Mucosa of descending colon (tissue), 3 donors: ENCODE measurements at places on chromosomes 13 and 19. TPM values are rescaled to one million over a fixed set of nuclear protein-coding genes. Genes with fewer than 3 reads are reported as not detected.
A peak's percentile ranks its signal among the peaks of the same experiment; 100 is the strongest.

DNA sequence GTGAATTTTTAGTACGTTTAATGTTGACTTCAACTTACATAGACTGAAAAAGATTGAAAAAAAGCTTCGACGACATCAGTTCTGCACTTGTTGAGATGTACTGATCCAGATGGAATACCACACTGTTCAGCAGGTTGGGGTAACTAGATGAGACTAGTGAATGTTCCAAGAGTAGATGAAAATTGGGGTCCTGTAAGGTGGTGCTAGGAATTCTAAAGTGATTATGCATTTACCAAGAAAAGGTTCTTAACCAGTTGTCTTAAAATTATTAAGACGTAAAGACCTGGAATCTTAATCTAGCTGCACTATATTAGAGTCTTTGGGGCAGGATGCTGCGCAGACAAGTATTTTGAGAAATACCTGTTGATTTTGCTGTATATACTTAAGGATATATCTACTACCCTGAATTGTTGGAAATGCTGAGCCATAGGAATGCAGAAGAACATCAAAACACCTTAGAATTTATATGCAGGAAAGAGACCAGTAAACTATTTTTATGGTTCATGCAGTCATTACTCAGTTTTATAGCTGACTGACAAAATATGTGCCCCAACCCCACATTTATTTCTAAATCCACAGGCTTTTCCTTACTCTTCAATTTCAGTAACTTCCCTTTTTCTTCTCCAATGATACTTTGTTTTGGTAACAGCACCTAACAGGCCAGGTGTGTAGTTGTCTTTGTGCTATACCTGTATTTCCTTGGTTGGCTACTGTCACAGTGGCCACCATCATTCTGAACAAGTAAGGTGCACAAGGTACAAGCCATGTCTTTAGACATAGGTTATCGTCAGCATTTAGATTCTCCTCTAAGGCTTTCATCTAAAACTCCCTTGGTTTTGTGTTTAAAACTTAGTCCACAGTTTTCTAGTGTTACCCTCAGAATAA, 8.6 kb downstream of the MIR17HG start:
- DNase-seq = no peak

GRCh38 chr13:94557684-94558235, 38.2 kb downstream of the TGDS start:
- DNase-seq = no peak

DNA sequence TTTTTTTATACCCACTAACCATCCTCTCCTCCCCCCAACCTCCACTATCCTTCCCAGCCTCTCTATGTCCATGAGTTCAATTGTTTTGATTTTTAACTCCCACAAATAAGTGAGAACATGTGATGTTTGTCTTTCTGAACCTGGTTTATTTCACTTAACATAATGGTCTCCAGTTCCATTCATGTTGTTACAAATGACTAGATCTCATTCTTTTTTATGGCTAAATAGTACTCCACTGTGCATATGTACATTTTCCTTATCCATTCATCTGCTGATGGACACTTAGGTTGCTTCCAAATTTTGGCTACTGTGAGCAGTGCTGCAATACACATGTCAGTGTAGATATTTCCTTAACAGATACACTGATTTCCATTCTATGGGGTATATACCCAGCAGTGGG, 24.9 kb upstream of the ACP7 start:
- no peak for DNase-seq

GRCh38 chr19:28393574-28394336, 819.2 kb downstream of the UQCRFS1 start:
- no peak for DNase-seq

- DNase-seq = no peak
Observed at GRCh38 chr19:57812226-57812625, 2.5 kb downstream of the ZNF552 start.

- no peak for DNase-seq
Observed at GRCh38 chr13:42125046-42125445, 76.6 kb downstream of the DGKH start.

- no peak for DNase-seq
Observed at GRCh38 chr13:38866649-38867048, 124.0 kb downstream of the STOML3 start.

GRCh38 chr19:5971714-5972354, 6.1 kb downstream of the RANBP3 start:
- no peak for DNase-seq

DNA sequence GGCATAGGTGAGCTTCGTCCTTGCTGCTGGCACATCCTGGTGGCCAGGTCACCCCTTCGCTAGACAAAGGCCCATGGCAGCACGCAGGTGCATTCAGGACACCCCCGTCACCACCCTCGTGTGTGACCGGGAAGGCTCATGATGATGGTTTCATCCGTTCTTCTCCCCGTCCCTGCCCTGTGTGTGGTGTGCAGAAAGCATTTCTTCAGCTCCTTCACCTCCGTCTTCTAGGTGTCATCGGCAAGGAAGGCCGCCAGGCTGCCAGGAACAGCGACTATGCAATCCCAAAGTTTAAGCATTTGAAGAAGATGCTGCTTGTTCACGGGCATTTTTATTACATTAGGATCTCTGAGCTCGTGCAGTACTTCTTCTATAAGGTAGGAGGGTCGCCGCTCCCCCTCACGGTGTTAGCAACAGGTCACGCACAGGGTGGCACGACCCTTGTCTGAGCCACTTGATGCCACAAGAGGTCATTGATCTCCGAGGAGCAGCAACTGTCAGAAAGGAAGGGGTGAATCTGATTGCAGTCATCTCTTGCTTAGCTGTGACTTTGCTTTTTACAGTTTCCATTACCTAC, 111.0 kb upstream of the MCF2L start:
- no peak for DNase-seq

DNA sequence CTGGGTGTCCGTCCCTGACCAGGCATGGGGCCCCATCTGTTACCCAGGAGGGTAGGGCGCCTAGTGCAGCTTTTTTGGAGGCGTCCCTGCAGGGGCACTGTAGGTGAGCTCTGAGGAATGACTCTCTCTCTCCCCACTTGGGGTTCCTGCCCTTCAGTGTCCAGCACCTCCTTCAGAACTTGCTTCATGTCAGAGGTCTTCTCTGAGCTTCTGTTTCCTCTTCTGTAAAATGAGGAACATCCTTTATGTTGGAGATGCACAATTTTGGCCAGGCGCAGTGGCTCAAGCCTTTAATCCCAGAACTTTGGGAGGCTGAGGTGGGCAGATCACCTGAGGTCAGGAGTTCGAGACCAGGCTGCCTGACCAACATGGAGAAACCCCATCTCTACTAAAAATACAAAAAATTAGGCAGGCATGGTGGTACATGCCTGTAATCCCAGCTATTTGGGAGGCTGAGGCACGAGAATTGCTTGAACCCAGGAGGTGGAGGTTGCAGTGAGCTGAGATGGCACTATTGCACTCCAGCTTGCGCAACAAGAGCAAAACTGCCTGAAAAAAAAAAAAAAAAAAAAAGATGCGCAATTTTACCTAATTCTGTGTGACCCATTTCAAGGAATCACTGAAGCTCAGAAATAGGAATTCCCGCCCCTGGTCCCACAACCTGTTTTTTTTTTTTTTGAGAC, 15.2 kb upstream of the PIK3R2 start:
- no peak for DNase-seq

- DNase-seq = peak; percentile 38
Observed at GRCh38 chr13:42396501-42396900, 124.5 kb downstream of the AKAP11 start.

GRCh38 chr19:48302600-48302959, 22.8 kb upstream of the EMP3 start:
- no peak for DNase-seq

- no peak for DNase-seq
Observed at GRCh38 chr19:13381827-13382632, 124.2 kb downstream of the CACNA1A start.

DNA sequence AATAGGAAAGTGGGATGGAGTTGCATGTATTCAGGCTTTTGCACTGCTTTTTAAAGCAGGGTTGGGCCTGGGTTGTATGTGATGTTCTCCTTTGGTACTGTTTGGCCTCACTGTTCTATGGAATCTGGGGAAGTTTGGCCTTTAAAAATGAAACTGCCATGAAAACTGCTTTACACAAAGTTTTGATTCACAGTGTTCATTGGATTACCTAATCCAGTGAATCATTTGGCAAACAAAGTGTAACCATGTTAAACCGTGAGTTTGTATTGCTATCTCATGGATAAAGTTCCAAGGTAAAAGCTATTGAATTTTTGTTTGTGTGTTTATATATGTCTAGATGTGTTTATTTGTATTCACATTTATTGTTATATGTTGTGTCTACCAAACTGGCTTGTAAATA, 1658.6 kb downstream of the OLFM4 start:
- DNase-seq = no peak

DNA sequence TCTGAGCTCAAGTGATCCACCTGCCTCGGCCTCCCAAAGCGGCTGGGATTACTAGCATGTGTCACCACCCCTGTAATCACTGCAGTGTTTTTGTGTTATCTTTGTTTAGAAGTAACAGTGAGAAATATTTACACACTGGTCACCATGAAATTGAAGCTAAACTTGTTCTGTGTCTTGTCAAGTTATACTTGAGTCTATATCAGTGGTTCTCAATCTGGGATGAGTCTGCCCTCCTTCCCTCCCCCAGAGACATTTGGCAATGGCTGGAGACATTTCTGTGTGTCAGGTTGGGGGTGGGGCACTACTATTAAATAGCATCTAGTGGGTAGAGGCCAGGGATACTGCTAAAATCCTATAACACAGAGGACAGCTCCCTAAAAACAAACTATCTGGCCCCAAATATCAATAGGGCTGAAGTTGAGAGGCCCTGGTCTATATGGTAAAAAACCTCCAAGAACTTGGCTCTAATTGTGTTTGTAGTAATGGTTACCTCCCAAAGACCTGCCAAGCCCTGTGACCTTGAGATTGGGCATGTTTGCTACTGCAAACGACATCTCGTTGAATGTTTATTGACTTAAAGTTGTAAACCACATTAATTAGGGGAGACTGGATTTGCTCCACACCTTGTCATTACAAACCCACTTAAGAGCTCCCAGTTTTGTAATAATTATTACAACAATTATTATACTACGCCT, 6.9 kb downstream of the CTU1 start:
- no peak for DNase-seq

- no peak for DNase-seq
Observed at GRCh38 chr13:28510066-28510465, 15.1 kb upstream of the FLT1 start.

GRCh38 chr19:8304841-8305621, 3.1 kb downstream of the CD320 start:
- DNase-seq = peak; percentile 23

DNA sequence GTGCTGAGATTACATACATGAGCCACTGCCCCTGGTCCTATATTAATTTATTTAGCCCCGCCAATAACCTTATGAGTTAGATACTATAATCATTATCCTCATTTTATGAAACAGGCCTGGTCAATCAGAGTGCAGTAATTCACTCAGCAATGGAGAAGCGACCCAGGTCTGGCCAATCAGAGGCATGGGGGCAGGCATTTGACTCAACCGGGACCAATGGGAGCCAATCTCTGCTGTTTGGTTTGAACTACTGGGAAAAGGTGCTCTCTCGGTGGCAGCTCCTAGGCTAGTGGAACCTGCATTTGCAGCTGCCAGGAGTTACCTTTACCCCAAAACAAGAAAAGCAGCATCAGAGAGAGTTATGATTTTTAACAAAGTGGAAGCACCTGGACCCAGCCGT, 6.6 kb downstream of the SIRT2 start:
- DNase-seq = no peak

- no peak for DNase-seq
Observed at GRCh38 chr13:39149896-39150295, 111.6 kb downstream of the NHLRC3 start.

- no peak for DNase-seq
Observed at GRCh38 chr13:90902255-90902654, 445.2 kb upstream of the MIR17HG start.

The OR7D2 gene
- not detected for total RNA-seq

The RNF17 gene
- total RNA-seq = not detected

The NR2C2AP gene
- total RNA-seq = 12.5 TPM

The CKM gene
- total RNA-seq = 2.0 TPM

The TMC4 gene
- 276 TPM for total RNA-seq

The NKPD1 gene
- total RNA-seq = not detected

The SSC5D gene
- 4.0 TPM for total RNA-seq

The PIP5K1C gene
- 95.2 TPM for total RNA-seq

The FGF22 gene
- 0.23 TPM for total RNA-seq

The TEX26 gene
- not detected for total RNA-seq

The MYO1F gene
- total RNA-seq = 21.0 TPM
